T-helper 1 cell treated with Interleukin-12 subunit alpha and Interleukin-12 subunit beta and Interleukin-4 antibody, amounts not matched to agents 30 ng/mL and 1 ng/mL, for 36 hours (primary cell): ENCODE measurements at places on chromosomes 4 and X. TPM values are rescaled to one million over a fixed set of nuclear protein-coding genes. Genes with fewer than 3 reads are reported as not detected.

The NPFFR2 gene
- total RNA-seq, result not detected in 2 replicates

The RAI2 gene
- 0.12 TPM in 1 of 2 replicates, not detected in the other for total RNA-seq

The USP17L11 gene
- total RNA-seq, result not detected in 2 replicates

The TLL1 gene
- total RNA-seq, result 0.05 TPM in 1 of 2 replicates, not detected in the other

The KLHL4 gene
- 0.12 TPM in 1 of 2 replicates, not detected in the other for total RNA-seq

The POF1B gene
- total RNA-seq, result 0.12 and 0.29 TPM in 2 replicates

The MAP7D2 gene
- total RNA-seq, result 0.12 and 0.32 TPM in 2 replicates

The UGT2B17 gene
- total RNA-seq, result not detected in 2 replicates

The COL25A1 gene
- total RNA-seq, result not detected in 2 replicates

The SAGE1 gene
- total RNA-seq, result not detected in 2 replicates

The VEGFC gene
- not detected in 2 replicates for total RNA-seq

The S100G gene
- not detected in 2 replicates for total RNA-seq

The SPACA5 gene
- not detected in 2 replicates for total RNA-seq

The TMEM271 gene
- total RNA-seq, result not detected in 2 replicates

The ASB5 gene
- not detected in 2 replicates for total RNA-seq

The MTTP gene
- 0.07 TPM in 1 of 2 replicates, not detected in the other for total RNA-seq

The CENPE gene
- 35.3 and 40.5 TPM in 2 replicates for total RNA-seq

The GPR119 gene
- not detected in 2 replicates for total RNA-seq

The CDK16 gene
- 49.9 and 57.9 TPM in 2 replicates for total RNA-seq

The TLR10 gene
- 0.20 and 0.37 TPM in 2 replicates for total RNA-seq

The OGT gene
- total RNA-seq, result 309 and 317 TPM in 2 replicates

The HTN1 gene
- not detected in 2 replicates for total RNA-seq

The NEXMIF gene
- total RNA-seq, result 0.42 and 0.49 TPM in 2 replicates

The COX7B gene
- 248 and 263 TPM in 2 replicates for total RNA-seq

The HADH gene
- 33.5 and 34.0 TPM in 2 replicates for total RNA-seq

The MAGEB6 gene
- total RNA-seq, result not detected in 2 replicates

The CYLC1 gene
- not detected in 2 replicates for total RNA-seq

The FGA gene
- not detected in 2 replicates for total RNA-seq

The AFF2 gene
- total RNA-seq, result 3.4 TPM in 2 replicates

The UGT2B15 gene
- not detected in 2 replicates for total RNA-seq

The SPATA4 gene
- total RNA-seq, result not detected in 2 replicates

The SRPX gene
- not detected in 2 replicates for total RNA-seq

The UCHL1 gene
- total RNA-seq, result 0.20 TPM in 1 of 2 replicates, not detected in the other

The ERAS gene
- total RNA-seq, result not detected in 2 replicates

The STOX2 gene
- 0.12 TPM in 1 of 2 replicates, not detected in the other for total RNA-seq

The USP26 gene
- not detected in 2 replicates for total RNA-seq

The CCNB3 gene
- total RNA-seq, result 0.54 and 0.83 TPM in 2 replicates

The USP27X gene
- 1.7 and 2.3 TPM in 2 replicates for total RNA-seq

The UPF3B gene
- 11.0 and 12.5 TPM in 2 replicates for total RNA-seq

The FAM241A gene
- 2.0 and 2.2 TPM in 2 replicates for total RNA-seq

The PPM1K gene
- total RNA-seq, result 72.1 and 75.1 TPM in 2 replicates

The PASD1 gene
- total RNA-seq, result not detected in 2 replicates

The GABRA4 gene
- not detected in 2 replicates for total RNA-seq

The SSX4B gene
- total RNA-seq, result not detected in 2 replicates
